ENCODE measurements at places on chromosomes 1 and 21.
A peak's percentile ranks its signal among the peaks of the same experiment; 100 is the strongest.

GRCh38 chr1:192485692-192486436, 89.7 kb upstream of the RGS1 start:
- DNase-seq, result no peak

GRCh38 chr1:182611787-182612186, 7.6 kb upstream of the RGS16 start:
- DNase-seq, result peak; percentile 52

DNA sequence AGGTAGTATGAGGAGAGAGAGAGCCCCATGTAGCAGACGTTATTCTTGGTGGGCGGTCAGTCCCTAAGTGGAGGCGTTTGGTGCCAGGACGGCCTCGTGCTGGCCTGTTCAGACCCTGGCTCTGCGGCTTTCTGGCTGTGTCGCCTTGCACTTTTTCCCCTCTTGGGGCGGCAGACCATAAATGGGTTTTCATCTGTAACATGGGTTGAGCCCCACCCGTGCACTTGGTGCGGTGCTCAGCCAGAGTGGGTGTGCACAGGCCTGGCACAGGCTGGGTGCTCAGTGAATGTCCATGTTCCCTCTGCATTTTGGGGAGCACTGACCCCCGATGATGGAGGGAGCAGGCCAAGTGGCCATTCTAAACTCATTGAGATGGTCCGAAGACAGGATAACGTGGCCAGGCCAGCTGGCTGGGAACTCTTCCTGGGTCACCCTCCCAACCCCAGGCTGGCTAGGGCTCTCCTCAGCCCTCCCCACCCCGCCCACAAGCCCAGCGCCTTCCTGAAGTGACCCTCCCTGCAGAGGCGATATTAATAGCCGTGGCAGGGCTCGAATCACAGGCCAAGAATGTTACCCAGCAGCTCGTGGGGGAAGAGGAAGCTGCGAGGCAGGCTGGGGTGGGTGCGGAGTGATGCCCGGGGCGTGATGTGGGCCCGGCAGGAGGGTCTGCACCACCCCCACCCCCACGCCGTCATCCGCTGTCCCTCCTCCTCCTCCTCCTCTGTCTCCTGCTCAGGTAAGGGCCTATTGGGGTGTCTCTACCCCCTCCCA, 78.5 kb downstream of the ARHGEF10L start:
- peak; percentile 44 for DNase-seq

- peak; percentile 85 for DNase-seq
Measured at GRCh38 chr1:150256554-150257341, 826 bp upstream of the CA14 start.

DNA sequence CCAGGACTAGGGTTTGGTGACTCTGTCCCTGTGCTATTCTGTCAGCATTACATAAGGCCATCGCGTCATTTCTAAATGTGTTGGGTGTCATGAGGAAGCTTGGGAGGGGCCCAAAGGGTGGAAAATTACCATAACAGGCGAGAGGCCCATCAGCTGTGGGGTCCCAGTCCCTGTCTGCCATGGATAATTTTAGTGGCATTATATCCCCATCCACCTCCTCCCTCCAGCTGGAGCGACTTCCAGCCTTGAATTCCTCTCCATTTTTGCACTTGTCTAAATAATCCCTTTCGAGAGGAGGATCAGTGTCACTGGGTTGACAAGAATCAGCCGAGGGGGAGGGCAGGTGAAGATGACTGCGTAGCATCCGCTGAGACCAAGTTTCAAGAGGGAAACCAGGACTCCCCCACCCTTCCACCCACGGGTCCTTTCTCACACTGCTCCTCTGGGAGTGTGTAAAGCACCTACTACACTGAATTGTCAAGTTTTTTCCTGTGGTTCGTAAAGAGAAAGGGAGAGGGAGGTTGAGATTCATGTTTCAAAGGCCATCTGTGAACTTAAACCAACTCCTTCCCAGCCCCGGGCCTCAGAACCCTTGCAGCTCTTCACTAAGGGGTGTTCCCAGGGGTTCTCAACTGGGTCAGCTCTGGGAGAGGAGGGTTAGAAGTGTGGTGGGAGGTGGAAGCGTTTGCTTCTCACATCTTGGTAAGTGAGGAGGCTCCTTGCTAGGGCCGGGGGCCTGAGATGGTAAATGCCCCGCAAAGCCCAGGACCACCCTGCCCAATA, 29.2 kb downstream of the VASH2 start:
- no peak for DNase-seq

DNA sequence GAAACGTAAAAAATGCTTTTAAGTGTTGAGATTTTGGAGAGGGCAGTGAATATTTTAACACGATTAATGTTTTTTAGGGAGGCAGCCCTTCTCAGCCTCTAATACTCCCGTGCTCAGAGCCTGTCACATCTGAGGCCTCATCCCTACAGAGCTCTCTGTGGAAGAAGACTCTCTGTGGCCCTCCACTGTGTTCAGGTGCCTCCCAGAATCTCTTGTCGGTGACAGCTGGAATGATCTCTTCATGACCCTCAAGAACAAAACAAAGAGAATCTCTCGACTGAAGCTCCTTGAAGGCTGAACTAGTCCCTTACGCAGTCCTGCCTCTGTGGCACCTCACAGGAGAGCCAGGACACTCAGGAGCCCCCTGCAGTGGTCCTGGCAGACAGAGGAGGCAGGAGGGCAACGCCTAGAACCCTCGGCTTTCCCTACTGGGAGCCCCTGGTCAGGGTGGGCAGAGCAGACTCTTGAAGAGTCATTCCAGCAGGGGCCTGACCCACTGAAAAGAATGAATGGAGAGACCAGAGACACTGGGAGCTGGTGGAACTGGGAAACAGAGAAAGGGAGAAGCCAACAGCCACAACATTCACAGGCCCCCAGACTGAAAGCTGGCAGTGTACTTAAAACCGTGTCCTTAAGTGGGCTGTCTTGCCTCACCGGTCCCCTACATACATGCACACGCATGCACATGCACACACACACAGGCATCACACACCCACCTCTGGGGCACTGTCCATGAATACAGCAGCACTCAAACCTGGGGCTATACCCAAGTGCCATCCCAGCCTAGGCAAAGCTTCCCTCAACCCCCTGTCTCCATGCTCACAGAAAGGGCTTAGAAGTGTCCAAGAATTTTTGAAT, 67.5 kb upstream of the ANGPTL1 start:
- no peak for DNase-seq

GRCh38 chr1:248812736-248813425, 12.8 kb downstream of the SH3BP5L start:
- DNase-seq, result no peak

- DNase-seq, result peak; percentile 47
Measured at GRCh38 chr1:195717651-195718050, 890.6 kb downstream of the KCNT2 start.

- DNase-seq, result no peak
Measured at GRCh38 chr21:42026082-42026435, 15.9 kb upstream of the ZBTB21 start.

GRCh38 chr1:111852261-111852721, 96.6 kb downstream of the DDX20 start:
- no peak for DNase-seq

DNA sequence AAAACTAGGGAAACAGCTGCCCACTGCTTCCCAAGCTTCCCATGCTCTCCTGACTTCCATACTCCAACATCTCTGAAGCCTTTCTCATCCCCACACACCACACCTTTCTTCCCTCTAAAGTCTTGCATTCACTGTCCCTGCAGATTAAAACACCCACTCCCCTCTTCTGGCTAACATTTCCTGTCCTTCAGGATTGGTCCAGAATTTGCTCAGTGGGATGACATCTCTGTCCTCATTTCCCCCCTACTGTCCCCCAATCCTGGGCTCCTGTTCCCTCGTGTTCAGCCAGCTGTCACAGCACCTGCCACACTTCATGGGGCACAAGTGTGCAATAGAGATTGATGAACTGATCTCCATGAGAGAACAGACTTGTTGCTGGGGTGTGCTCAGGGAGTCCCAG, 82.7 kb downstream of the KCND3 start:
- no peak for DNase-seq

DNA sequence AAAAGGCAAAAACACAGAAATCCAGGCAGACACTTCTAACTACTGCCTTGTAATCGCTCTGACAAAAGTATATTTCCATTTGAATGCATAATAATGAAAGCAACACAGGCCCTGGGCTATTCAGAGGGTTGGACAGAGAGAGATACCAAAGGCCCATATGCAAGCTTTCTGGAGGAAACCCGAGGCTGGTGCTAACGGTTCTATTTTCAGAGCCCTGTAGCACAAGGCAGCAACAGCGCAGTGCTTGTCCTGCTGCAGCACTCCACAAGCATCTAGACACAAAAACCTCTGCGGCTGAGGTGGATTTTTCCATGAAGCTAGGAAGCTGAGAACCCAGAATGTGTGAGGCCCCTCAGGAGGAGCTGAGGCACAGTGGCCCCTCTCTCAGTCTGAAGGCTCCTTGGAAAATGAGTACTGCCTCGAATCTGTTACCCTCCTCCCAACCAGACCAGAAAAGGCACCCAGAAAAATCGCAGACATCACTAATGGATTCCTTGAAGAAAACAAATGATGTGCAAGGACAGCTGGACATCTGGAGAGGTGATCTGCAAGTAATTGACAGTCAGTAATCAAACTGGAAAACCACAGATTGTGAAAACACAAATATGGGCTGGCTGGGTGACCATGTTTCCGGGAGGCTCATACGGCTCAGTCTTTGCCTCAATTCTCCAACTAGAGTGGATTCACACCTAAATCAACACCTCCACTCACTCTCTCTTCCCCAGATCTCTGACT, 54.0 kb downstream of the COLGALT2 start:
- DNase-seq, result no peak

- peak; percentile 84 for DNase-seq
Measured at GRCh38 chr1:31701091-31701736, 2.6 kb downstream of the COL16A1 start.

DNA sequence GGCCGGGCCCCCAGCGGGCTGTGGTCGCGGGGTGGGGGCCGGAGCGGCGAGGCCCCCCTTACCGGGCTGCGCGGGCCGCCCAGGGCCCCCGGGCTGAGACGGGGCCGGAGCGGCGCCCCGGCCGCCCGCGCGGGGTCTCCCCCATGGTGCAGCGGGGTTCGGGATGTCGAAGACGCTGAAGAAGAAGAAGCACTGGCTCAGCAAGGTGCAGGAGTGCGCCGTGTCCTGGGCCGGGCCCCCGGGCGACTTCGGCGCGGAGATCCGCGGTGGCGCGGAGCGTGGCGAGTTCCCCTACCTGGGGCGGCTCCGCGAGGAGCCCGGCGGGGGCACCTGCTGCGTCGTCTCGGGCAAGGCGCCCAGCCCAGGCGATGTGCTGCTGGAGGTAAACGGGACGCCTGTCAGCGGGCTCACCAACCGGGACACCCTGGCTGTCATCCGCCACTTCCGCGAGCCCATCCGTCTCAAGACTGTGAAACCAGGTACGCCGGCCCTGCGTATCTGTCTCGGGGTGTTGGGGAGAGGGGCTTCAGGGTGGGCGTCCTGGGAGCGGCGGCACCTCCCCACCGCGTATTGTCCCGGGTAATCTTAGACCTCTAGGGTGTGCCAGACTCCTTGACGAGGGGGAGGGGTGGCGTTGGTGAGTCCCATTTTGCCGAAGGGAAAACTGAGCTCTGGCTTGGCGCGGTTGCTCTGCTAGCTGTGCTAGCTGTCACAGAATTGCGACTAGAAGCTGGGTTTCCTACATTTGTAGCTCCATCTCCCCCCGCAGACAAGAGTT, 745 bp downstream of the MAGI3 start:
- peak; percentile 53 for DNase-seq

DNA sequence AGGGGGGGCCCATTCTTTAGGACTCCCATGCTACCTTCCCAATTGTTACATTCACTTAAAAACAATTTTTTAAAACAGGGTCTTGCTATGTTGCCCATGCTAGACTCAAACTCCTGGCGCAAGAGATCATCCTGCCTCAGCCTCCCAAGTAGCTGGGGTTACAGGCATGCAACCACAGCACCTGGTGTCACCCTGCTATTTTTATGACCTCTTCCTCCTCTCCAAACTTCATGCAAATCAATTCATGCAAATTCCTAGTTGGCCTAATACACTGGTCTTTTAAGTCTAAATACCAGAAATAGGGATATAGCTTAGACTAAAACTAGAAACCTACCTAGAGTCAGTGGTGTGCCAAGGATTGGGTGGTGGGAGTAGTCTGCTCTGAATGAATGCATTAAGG, 30.1 kb downstream of the CDKN2C start:
- DNase-seq, result no peak

DNA sequence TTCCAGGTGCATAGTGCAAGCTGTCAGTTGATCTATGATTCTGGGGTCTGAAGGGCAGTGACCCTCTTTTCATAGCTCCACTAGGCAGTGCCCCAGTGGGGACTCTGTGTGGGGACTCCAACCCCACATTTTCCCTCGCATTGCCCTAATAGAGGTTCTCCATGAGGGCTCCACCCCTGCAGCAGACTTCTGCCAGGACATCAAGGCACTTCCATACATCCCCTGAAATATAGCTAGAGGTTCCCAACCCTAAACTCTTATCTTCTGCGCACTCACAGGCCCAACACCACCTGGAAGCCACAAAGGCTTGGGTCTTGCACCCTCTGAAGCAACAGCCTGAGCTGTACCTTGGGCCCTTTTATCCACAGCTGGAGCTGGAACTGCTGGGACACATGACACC, 65.7 kb upstream of the PKN2 start:
- DNase-seq, result no peak

GRCh38 chr1:219699870-219700269, 87.0 kb upstream of the ZC3H11B start:
- no peak for DNase-seq

- DNase-seq, result no peak
Measured at GRCh38 chr1:176857632-176858031, 306.9 kb downstream of the ASTN1 start.

DNA sequence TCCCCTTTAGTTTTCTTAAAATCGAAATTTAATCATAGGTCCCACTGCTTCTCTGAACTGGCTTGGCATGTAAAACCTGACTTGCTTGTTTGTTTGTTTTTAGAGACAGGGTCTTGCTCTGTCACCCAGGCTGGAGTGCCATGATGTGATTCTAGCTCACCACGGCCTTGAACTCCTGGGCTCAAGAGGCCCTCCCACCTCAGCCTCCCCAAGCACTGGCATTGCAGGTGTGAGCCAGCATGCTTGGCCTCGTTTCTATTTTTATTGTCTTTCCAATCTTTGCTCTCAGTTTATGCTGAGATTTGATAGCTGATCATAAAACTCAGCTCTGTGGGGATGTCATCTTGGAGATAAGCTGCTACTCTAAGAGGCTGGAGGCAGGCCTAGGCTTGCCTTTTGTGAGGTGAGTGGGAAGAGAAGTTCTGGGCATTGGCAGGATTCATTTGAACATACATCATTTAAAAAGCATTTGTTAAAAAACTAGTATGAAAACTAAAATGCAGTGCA, 51.5 kb upstream of the GCLM start:
- DNase-seq, result no peak

GRCh38 chr1:32870615-32871363, at the start of gene FNDC5:
Gene FNDC5 (minus strand): TSS chr1:32870912.
- DNase-seq, result peak; percentile 71

DNA sequence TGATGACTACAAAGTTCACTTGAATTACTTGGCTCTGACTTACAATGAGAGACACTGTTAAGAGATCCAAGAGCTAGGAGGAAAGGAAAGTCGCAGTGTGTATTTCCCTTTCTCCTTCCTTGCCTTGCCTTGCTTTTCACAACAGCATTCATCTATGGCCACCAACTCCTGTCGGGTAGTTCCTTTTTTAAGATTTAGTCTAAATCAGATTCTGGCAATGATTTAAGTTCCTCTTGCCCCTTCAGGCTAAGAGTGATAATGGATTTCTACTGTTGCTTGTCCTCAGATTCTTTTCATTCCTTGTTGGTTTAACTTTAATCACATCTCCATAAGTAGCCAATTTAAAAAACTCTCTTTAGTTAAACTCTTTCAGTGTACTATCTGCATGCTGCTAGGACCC, 91.9 kb downstream of the GTF2B start:
- DNase-seq, result no peak

- DNase-seq, result no peak
Measured at GRCh38 chr1:4396551-4396950, 257.9 kb upstream of the AJAP1 start.

- no peak for DNase-seq
Measured at GRCh38 chr1:45880930-45881329, 77.5 kb downstream of the MAST2 start.

All from mesendoderm (in vitro differentiated cells).